Stimulated activated CD8-positive, alpha-beta memory T cell treated with anti-CD3 and anti-CD28 coated beads, Interleukin-15, amount 100 ng/mL, for 24 hours (primary cell): ENCODE measurements at places on chromosomes 2 and 18.

DNA sequence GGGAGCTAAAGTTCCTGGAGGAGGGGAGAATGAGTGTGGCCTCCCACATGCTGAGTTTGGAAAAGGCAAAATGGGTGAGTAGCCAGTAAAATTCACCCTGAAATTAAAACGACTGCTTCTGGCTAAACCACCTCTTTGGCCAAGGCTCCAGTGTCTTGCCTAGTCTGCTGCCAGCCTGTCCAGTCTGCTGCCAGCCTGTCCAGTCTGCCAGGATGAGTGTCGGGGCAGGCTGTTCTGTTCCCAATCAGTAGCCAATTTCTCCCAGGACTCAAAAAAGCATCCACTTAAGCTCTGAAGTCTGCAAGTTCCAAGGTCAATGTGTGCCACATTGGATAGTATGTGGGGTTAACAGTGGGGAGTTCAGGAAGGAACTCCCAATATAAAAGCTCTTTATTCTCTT, 134.6 kb upstream of the KLHL29 start:
- no peak for DNase-seq

DNA sequence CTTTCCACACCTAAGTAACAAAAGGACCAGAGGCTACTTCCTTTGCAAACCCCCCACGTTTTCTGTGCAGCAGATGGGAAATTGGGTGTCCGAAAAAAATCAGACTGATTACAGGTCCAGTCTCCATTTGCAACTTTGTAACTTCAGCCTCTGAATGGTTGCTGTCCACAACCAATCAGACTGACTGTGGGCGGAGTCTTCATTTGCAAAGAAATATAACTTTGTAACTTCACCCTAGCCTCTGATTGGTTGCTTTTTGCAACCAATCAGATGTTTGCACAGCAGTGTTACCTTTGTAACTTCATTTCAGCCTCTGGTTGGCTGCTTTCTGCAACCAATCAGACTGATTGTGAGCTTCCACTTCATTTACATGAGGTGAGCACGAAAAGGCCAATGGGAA, 27.8 kb upstream of the CACNB4 start:
- no peak for DNase-seq

DNA sequence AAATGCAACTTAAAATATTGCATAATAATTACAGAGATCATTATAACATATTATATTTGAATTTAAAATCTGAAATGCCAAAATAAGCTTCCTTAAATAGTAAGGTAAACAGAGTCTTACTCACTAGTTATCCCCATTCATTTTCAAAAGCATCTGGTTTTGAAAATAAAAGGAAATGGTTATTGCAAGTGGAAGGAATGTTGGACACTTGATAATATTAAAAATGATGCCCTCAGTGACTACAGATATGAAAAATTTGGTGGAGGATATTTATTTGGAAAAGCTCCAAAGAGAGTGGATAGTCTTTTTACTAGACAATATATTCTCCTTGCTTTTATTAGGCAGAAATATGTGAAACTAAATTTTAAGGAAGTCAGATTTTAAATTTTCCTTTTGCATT, 39.7 kb downstream of the CDH19 start:
- DNase-seq: no peak

DNA sequence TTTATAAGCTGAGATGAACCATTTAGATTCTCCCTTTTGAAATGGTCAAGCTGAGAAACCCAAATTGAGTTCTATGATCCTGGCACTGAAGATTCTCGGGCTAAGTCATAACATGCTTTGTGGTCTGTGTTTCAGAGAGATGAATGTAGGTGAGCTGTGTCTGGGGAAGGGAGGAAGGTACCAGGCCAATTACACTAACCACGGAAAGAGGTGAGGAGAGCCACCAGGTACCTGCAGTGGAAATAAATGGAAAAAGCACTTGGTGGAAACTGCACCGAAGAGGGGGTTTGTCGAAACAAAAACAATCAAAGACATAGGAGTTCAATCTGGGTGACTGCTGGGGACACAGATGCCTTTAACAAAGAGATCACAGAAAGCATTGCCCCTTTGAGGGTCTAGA, 963 bp upstream of the MRPL44 start:
- DNase-seq: no peak

- no peak for DNase-seq
Measured at GRCh38 chr2:238130696-238131628, 7.5 kb upstream of the KLHL30 start.

DNA sequence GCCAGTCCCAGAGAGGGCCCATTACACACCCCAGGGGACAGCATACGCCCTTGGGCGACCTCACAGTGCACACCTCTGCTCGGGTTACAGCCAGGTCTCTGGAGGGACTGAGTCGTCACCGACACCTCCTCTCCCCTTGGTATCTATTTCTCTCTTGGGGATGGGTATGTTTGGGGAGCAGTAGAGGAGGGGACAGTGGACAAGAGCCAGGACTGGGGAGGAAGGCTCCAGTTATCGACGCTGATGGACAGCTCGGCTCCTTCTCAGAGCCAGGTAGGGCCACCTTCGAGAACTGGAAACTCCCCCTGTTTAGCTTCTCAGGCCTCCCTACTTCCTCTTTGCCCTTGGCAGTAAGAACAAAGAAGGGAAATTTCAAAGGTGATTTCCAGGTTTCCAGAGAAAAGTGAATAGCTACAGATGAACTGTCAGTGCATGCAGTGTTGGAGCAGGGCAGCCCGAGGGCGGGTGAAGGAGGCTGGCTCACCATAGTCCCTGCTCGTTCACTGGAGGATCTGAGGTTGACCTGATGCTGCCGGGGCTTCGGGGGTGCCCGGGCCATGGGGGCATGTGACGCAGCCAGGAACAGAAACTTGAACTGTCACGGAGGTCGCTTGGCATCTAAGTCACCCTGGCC, 4.4 kb upstream of the SEMA4C start:
- DNase-seq: no peak

DNA sequence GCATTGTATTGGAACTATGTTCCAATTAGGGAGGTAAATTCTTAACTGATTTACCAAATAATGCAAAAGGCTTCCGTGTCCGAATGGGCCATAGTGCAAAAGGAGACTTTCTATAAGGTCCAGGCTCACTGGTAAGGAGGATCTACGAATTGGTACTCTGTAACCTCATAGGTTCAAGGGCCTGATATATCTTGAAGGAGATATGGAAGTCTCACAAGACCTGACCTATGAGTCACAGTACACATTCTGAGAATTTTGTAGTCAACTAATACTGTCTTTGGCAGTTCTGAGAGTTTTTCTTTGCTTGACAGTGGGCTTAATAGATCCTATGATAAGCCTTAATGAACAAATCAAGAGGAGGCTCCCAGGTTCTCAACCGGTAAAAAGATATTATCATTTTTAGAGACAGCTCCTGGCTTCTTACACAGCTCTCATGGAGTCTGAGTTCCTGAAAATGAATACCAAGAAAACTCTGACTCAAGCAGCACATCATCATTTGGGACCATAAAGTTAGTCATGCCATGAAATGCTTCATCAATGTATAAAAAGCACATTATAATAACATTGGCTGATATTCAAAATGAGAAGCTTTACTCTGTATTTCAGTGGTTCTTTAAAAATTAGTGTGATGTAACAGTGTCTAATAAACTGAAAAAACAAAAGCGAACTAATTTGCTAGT, 1275.2 kb upstream of the CRIM1 start:
- DNase-seq: no peak

DNA sequence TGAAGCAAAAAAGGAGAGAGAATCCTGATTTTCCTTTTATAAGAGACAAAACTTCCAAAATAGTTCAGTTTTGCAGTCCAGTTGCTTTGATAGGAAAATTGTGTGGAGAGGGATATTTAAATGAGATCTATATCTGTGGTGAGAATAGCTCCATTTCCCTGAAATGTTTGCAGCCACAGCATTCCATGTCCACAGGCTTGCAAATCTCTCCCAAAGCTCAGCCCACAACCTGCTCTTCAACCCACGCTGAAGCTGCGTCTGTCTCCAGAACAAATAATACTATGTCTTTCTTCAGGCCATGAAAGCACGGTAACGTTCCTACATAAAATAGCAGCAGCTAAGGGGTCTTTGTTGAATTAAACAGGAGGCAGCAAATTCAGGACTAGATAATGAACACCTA, 31.8 kb downstream of the TMEM17 start:
- no peak for DNase-seq

DNA sequence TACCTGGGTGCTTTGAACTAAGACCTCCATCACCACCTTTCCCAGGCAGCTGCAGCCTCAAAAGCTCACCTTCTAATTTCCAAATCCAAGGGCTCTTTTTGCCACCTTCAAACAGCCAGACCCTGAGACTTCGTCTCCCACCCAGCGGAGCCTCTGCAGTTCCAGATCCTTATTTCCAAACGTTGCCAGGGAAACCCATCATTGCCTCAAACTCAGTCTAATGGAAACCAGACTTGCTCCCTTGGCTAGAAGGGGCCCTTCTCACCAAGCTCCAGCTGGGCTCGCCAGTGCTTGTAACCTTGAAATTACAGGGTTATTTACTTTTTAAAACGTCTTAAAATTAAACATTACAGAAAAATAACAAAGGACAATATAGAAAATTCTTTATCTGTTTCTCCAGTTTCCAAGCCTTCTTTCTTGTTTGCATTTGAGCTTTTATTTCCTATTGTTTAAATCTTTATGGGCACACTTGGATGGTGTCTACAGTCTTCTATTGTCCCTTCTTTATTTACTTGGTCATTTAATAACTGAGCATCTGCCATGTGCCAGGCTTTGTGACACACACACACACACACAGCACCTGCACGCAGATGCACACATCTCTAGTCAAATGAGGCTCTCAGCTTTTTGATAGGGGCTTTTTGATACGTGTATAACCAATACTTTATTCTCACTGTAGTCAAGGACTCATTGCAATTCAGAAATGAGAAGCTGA, 36.1 kb downstream of the TRPM8 start:
- no peak for DNase-seq

GRCh38 chr2:174026122-174026845, 61.1 kb upstream of the SP3 start:
- DNase-seq: no peak

GRCh38 chr18:26460449-26461091, 87.8 kb downstream of the KCTD1 start:
- DNase-seq: no peak
